ENCODE measurements at places on chromosomes 6 and 20.

- DNase-seq = no peak
These were observed 15.4 kb upstream of the TMEM30A start for GRCh38 chr6:75299801-75300530.

DNA sequence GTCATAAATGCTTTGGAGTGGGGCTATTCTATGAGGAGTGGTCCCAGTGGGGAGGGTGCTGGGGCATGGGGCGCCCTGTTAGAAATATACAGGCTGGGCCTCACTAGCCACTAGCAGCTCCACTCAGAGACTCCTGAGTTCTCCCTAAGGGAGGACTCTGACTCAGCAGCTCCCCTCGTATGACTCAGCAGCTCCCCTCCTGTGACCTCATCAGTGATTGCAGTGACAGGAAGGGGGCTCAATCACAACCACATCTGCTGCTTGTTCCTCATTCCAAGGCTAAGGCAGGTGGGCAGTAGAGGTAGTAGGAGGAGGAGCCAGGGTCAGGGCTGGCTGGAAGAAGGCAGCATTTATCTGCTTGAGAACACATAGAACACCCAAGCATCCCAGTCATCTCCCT is 73.7 kb downstream of the PRND start:
- DNase-seq = no peak

DNA sequence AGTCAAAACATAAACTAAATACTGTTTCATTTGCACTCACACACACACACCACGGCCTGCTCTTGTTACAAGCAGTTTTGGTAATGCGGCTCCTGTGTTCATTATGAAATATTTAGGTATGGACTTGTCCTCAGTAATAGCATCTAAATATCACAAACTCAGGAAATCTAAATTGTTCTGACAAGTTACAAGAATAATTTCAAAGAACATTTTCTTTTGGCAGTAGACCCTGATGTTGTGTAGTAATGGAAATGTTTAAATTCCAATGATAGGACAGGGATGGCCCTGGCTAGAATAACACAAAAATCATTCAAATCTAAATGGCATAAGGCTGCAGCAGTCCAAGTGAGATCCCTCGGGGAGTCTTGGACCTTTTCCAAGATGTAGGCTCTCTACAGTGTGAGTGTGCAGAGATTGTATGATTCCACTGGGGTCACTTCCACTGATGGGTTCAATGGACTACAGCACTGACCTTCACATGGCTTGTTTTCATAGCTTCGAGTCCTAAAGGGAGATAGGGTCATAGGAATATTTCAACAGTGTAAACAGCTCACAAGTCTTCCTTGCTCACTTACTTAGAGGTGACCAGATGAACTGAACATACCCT is 210.6 kb upstream of the PLCB4 start:
- no peak for DNase-seq

- DNase-seq = no peak
These were observed 83.7 kb downstream of the MYLK4 start for GRCh38 chr6:2666906-2667575.

- no peak for DNase-seq
These were observed 39.8 kb upstream of the TAGAP start for GRCh38 chr6:159084493-159085091.

DNA sequence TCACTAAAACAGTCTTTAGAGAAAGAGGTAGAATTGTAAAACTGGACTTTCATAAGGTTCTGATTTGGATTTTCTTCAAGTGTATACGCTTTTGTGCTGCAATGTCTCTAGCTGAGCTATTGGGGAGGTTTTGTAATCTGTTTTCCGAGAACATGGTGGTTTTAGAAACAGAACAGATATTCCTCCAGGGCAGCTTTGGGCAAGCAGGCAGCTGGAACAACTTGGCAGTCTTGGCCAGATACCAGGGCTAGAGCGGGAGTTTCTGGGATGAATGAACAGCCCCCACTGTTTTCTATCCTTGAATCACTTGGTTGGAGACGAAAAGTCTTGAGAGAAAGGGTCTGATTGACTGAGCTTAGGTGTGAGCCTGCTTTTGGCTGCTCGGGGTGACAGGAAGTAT is 17.1 kb upstream of the ARMC2 start:
- no peak for DNase-seq

DNA sequence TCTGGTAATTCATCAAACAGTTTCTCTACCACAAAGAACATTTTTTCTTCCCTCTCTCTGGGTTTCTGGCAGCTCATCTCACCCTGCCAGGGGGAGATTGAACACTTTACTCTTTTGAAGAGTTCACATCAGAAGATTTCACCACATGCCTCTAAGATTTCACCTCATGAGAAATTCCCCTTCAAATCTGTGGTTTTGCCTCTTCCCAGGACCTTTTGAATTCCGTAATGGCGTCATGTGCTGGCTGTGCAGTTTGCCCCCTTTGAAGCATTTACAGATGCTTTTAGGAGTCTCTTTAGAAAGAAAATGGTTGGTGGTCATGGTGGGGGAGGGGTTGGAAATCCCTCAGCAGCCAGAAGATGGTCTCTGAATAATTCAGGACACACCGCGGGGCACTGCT is 486.1 kb downstream of the QKI start:
- no peak for DNase-seq

GRCh38 chr6:167214206-167214605 is 56.4 kb upstream of the GPR31 start:
- no peak for DNase-seq

GRCh38 chr6:139853302-139853992 is 479.0 kb upstream of the CITED2 start:
- DNase-seq = no peak

DNA sequence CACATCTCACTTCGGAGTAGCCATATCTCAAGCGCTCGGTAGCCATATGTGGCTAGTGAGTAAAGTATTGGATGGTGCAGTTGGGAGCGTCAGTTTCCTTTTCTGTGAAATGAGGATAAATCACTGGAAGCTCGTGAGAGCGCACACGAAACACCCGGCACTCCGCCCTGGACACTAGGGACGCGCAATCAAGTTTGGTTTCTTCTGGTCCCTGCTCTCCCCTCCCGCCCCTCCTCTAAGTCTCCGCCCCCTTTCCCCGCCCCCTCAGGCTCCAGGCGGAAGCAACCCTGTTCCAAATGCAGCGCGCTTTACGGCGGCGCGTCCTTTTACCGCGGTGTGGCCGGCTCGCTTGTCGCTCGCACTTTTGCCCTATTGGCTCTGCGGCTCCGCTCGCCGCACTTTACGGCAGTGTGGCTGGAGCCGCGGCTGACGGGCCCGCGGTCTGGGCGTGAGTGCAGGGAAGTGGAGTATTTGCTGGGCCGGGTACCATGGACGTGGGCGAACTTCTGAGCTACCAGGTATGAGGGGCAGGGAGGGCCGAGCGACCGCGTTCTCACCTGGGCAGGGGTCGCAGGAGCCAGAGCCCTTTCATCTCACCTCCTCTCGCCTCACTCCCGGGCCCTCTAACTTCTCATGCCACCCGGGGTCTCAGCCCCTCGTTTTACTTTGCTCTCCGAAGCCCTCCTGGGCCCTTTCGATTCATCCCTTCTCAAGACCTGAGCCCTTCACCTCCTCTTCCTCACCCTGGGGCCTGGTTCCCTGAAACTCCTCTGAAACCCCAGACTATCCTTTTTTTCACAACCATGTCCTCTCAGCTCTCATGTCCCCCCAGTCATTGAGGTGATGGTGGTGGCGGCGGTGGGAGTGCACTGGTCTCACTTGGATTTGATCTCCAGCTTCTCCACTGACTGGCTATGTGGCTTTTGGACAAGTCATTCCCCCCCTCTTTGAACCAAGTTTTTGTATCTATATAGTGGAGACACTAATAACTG is at the start of gene CTNNBL1:
CTNNBL1 (plus strand) TSS at position 396 of the 992 bp plus-strand sequence; CDS start at position 489, 93 bp downstream.
- peak; percentile 91 for DNase-seq

- no peak for DNase-seq
These were observed 51.2 kb upstream of the SLC22A1 start for GRCh38 chr6:160070427-160070826.

DNA sequence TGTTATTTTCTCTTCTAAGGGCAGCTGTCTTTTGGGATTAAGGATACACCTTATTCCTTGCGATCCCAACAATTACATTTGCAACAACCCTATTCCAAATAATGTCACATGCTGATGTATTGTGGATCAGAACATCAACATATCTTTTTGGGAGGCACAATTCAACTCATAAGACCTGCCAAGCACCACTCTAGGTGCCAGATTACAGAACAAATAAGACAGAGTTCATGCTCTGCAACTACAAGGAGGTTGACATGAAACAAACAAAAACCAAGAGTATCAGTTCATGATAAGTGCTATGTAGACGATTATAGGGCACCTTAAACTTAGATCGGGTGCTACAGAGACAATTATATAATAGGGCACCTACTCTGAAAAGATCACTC is 203.2 kb upstream of the SGK1 start:
- DNase-seq = no peak

- no peak for DNase-seq
These were observed 1.1 kb upstream of the SAMD5 start for GRCh38 chr6:147507162-147508041.

DNA sequence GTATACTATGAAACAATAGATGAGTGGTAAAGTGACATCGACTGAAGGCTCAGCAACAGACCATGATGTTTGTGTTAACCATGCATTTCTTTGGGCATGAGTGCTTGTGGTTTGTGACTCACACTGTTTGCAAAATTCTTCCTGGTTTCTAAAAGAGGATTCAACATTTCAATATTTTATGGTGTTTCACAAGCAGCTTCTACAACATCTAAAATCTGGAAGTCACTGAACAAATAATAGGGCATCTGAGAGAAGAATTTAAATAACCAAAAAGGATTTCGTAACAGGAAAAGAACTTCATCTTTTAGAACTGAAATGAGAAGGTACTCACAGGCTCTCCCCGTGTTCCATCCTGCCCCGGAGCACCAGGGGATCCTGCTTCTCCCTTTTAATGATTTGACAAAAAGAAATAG is 146.2 kb downstream of the COL21A1 start:
- DNase-seq = no peak

DNA sequence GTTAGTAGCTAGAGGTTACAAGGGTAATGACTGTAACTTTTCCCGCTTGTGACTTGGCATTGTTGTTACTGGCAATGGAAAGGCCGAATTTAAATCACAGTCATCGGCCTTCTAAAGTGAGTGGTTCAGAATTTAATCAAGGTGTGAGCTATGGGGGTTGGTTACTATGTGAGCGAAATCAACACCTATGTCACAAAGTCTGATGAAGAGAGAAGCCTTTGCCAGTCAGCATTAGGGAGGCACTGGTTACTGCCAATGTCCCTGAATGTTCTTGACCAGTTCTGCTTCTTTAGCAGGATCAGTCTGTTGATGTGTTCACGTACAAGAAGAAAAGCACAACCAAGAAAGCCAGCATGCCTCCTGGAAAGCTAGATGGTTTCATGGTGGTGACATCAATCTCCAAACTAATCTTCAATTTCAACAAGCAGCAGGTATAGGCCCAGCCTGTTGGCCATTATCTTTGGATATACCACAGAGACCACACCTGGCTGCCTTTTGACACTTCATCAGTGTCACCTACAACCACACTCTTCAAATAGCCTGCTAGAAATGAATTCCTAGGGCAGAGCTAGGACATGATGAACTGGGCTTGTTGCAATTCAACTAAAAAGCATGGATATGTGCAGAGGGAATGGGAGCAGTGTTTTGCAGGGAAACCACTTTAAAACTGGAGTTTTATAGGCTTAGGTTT is 17.2 kb downstream of the SAMD5 start:
- DNase-seq = no peak

DNA sequence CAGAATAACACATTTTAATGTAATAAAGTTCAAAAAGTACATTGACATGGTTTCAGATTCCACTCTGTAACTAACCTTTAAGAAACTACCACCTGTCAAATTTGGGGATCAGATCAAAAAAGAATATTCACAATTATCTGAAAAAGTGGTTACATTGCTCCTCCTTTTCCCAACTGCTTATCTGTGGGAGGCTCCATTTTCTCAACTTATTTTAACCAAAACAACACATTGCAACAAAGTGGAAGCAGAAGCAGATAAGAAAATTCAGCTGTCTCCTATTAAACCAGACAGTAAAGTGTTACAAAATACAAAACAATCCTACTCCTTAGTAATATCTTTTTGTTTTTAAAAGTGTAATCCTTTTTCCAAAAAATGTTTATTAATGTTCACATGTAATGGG is 61.4 kb downstream of the PDSS2 start:
- no peak for DNase-seq

DNA sequence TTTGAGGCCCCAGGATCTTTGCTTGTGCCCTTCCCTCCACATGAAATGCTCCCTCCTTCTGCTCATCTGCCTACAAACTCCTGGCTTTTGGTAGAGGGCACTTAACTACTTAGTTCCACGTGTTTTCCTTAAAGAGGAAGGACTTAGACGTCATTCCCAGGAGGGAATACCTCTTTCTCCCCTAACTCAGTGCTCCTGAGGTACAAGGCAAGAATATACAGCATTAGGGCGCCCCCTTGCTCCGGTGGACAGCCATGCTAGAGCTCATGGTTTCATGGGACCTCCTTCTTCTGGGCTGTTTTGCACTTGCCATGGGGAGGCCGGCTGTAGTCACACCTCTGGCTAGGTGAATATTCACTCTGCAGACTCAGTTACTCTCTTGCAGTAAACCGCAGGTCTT is 93.8 kb upstream of the LY86 start:
- DNase-seq = no peak

GRCh38 chr6:55798571-55798970 is 76.8 kb downstream of the BMP5 start:
- DNase-seq = no peak

GRCh38 chr6:107115695-107116327 is 496 bp upstream of the BEND3 start:
- no peak for DNase-seq

DNA sequence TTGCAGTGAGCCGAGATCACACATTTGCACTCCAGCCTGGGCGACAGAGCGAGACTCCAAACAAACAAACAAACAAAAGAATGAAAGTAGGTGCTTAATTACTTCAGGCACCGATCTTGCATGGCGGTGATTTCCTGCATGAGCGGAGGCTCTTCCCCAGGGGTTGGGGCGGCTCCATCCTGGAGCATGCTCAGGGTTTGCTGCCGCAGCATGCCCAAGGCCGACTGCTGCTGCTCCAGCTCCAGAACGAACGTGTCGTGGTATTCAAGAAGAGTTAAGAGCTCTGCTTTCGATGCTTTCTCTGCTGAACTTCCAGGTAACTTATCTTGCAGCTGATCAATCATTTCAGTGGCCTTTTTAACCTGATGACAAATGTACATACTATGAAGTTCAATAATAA is 313.8 kb downstream of the SYNE1 start:
- DNase-seq = no peak

DNA sequence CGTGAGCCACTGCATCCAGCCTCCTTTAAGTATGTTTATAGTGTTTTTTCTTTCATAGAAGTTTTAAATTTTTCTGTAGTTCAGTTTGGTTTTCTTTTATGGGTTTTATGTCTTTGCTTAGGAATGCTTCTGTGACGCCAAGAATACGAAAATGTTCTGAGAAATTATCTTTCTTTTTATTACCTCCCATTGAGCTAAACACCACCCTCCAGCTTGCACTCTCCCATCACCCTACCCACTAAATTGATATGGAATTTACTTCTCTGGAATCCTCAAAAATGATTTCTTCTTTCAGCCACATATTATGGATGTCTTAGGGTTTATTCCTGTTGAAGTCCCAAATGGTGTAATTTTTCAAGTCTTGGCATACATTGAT is 38.1 kb downstream of the JARID2 start:
- DNase-seq = no peak

- no peak for DNase-seq
These were observed 181.9 kb downstream of the ISM1 start for GRCh38 chr20:13402986-13403385.

Measured in activated T-helper 1 cell treated with anti-CD3 and anti-CD28 coated beads, Interleukin-2, amount 50 U/mL, for 16 hours (primary cell).